ENCODE measurements at places on chromosomes 2 and 18.

GRCh38 chr2:240567872-240568677 is at the start of gene RNPEPL1:
TSS of gene RNPEPL1 (plus strand) at chr2:240568484. CDS start at chr2:240568587, 103 bp downstream.
- no peak for DNase-seq

DNA sequence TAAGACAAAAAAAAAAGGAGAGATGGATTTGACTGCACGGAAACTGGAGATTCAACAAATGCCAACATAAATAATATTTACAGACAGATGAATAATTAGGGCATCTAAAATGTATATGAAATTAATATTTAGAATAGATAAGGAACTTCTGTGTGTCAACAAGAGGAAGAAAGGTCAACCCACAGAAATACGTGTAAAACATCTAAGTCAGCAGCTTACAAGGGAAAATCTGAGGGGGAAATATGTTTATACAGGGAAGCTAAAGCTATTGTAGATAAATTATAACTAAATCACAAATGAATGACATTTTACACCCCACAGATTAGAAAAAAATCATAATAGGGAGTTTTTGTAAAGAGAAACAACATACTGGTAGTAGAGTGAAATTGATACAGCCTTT is 159.9 kb downstream of the PIEZO2 start:
- no peak for DNase-seq

DNA sequence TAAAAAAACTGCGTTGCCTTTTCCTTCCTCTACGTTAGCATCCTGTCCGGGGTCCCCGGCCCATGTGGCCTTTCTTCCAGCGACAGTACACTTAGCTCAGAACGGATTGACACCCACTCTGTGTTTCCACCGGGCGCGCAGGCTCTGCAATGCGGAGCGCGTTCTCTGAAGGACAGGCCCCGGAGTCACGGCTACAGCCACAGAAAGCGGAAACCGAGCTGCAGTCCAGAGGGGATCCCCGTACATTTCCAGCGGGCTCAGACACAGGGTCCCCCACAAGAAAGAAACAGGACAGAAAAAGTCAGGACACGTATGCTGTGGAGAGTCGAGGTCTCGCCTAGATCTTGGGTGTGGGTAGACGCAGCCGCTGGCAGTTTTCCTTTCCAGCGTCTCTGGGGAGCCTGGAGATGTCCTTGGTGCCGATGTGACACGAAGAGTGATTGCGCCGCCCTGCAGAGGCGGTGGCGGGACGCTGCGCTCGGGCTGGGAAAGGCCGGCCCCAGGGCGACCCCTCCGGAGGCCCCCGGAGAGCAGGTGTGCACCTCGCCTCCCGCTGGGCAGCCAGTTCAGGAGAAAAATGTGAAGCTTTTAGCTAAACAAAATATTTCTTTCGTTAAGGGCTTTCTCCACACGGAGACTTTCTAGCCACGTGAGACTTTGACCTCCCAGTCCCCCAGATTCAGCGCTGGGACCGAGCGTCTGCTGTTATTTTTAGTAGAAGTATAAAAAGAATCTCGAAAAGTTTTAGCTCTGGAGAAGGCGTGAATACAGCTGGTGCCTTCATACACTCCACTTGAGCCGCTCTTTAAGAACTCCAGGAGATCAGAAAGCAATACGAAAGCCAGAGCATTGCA is 1.3 kb upstream of the ACKR3 start:
- no peak for DNase-seq

DNA sequence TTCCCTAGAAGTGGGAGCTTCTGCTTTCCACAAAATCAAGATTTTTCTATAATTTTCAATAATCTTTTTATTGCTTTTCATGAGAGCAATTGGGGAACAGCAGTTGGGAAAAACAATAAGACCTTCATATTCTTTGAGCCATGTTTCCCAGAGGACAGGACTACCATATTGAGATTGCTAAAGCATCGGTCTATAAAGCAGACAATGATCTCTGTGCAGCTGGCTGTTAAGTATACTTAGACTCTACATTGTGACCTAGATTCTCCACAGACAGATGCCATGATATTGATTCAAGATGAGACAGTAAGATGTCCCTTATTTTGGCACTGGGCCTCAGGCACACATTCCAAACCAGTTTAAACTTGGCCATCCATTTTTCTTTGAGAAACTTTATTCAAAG is 1178.7 kb downstream of the SUCLG1 start:
- DNase-seq = no peak

DNA sequence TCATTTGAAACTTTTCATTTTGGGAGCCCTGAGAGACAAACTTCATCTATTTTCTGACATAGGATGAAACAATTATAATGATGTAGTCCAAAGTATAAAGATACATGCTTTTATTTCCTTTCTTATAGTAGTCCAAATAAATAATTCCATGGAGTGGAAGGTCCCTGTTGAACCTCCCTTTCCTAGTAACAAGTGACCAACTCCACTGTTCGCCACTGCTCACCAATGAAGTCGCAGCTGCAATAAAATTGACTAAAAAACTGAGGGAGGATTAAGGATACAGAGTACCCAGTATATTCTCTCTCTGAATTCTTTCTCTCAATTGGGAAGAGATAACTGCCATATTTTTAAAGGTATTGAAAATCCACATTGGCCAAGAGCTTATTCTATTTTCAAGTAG is 14.1 kb downstream of the SERPINB7 start:
- no peak for DNase-seq

DNA sequence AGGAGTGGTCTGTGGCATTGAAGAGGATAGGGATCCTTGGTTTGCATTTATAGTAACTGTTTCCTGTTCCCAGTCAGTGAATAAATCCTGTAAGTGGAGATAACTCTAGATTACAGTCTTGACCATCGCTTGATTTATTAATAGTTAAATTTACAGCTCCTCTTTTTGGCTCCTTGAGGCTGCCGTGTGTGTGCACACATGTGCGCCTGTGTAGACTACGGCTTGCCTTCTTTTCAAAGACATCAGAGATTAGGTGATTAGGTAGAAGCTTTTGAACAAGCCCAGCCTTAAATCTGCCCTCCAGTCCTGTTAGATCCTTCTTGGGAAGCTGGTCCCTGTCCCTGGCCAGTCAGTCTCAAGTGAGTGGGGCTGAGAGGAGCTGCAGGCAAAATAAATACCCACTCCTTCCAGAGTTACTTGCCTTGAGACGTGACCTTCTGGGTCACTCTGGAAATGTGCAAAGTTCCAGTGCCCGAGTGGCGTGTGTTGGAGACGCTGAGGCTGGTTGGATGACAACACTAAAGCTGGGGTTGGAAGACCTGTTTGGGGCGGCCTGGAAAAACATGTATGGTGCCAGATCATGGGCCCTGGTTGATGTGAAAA is 32.0 kb downstream of the TCF7L1 start:
- DNase-seq = no peak

GRCh38 chr18:8657050-8657820 is 48.0 kb downstream of the RAB12 start:
- no peak for DNase-seq

- no peak for DNase-seq
Observed at GRCh38 chr2:231386446-231386845, 9.1 kb upstream of the B3GNT7 start.

DNA sequence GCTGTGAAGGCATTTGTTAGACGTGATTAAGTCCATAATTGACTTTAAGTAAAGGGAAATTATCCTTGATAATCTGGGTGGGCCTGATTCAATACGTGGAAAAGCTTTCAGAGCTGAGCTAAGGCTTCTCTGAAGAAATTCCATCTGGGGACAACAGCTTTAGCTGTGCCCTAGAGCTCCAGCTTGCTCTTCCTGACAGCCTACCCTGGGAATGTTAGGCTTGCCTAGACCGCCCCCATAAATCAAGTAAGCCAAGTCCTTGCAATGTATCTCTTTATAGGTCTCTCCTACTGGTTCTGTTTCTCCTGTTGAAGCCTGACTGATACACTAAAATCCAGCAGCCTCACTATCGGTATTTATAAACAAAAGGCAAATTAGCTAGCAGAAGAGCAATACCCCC is 160.0 kb downstream of the STK39 start:
- DNase-seq = no peak

DNA sequence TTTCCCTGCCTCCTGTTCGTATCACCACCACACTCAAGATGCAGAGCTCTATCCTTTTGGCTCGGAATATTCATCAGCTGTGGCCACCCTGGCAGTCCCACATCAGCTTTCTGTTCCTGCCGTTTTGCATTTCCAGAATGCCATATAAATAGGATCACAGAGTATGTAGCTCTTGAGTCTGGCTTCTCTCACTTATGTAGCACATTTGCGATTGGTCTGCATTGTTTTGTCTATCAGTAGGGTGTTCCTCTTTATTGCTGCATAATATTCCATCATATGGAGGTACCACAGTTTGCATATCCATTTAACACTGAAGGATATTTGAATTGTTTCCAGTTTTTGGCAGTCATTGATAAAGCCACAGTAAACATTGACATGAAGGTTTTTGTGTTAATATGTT is 104.6 kb downstream of the SH3RF3 start:
- DNase-seq = no peak

- DNase-seq = no peak
Observed at GRCh38 chr18:31206787-31207381, 44.2 kb upstream of the DSC1 start.

DNA sequence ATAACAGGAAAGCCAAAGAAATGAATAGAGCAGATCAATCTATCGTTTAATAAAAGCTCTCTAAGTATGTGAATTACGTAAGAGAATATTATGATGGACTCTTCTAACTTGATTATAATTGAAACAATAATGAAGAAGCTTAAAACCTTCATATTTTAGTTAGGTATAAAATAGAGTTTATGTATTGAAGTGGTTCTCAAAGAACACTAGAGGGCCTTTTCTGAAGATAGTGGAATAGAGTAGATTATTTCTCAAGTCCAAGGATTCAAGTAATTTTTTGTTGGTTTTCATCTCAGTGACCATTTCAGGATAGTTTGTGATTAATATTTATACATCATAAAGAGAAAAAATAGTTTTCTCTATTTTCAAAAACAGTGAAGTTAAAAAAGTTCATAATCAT is 97.7 kb downstream of the NBEAL1 start:
- DNase-seq = no peak

DNA sequence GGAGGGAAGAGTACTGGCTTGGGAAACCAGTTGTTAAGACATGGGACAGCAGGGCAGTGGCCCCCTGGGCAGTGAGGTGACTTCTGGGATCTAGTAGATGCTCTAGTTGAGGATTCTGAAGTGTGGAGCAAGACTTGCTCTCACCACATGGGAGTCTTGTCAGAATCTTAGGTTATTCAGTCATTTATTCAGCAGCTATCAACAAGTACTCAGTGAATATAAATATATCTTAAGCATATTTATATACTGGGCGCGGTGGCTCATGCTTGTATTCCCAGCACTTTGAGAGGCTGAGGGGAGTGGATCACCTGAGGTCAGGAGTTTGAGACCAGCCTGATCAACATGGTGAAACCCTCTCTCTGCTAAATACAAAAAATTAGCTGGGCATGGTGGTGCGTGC is 20.0 kb downstream of the STON1 start:
- no peak for DNase-seq

DNA sequence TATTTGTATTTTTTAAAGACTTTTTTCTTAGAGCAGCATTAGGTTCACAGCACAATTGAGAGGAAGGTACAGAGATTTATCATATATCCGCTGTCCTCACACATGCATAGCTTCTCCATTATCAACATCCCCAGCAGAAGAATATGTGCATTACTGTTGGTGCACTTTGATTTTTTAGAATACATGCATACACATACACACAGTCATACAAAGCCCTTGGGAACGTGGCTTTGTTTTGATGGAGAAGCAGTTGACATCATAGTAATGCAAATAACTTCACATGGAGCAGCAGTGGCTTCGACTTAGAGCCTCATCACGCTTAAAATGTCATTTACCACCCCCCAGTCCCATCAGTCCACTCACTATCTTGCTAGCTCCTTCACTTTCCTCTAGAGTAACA is 26.5 kb downstream of the CYP26B1 start:
- DNase-seq = no peak

DNA sequence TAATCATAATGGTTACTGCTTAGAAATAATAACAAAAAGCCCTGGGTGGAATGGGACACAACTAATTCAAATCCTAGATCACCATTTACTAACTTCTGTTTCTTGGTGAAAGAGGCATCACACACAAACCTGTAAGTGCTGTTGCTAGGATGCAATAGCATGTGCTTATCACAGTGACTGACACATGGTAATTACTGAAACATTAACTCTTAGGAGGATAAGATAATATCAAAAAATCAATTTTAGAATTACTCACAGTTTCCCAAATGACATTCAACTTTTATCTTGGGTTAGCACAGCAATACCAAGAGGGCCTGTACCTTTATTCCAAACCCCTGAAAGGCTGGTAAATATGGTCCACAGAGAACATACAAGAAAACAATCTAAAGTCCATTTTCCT is 69.1 kb downstream of the MBOAT2 start:
- no peak for DNase-seq

GRCh38 chr2:211477537-211478275 is 921.3 kb downstream of the CPS1 start:
- DNase-seq = no peak

- no peak for DNase-seq
Observed at GRCh38 chr18:46070815-46071652, 1.0 kb downstream of the PSTPIP2 start.

GRCh38 chr2:80323610-80324009 is 19.1 kb upstream of the LRRTM1 start:
- no peak for DNase-seq

DNA sequence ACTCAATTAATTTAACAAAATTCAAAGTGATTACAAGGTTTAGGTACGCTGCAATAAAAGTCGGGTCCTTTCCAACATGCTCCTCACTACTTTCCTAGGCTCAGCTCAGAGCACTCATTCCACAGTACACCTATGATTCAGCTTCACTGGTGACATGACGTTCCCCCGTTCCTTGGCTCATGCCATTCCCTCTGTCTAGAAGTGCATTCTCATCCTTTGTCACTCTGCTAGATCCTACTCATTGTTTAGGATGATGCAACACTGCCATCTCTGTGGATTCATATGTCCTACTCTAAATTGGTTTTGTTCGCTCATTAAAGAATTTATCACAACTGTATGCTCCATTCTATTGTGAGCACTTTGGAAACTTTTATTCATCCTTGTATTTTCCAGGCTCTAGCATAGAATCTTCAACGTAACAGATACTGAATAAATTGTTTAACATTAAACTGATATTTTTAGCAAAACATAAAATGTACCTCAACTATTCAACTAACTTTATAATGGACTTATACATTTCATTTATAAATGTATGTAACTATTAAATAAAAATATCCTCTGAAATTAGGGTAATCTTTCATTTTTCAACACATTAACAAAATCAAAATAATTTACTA is 78.6 kb downstream of the FAM228A start:
- no peak for DNase-seq

GRCh38 chr18:44458777-44459176 is 221.9 kb upstream of the SETBP1 start:
- no peak for DNase-seq

Measured in stimulated activated CD8-positive, alpha-beta memory T cell treated with anti-CD3 and anti-CD28 coated beads, Interleukin-15, amount 100 ng/mL, for 4 hours (primary cell).